ENCODE measurements at places on chromosomes 3 and 15. TPM values are rescaled to one million over a fixed set of nuclear protein-coding genes. Genes with fewer than 3 reads are reported as not detected.

DNA sequence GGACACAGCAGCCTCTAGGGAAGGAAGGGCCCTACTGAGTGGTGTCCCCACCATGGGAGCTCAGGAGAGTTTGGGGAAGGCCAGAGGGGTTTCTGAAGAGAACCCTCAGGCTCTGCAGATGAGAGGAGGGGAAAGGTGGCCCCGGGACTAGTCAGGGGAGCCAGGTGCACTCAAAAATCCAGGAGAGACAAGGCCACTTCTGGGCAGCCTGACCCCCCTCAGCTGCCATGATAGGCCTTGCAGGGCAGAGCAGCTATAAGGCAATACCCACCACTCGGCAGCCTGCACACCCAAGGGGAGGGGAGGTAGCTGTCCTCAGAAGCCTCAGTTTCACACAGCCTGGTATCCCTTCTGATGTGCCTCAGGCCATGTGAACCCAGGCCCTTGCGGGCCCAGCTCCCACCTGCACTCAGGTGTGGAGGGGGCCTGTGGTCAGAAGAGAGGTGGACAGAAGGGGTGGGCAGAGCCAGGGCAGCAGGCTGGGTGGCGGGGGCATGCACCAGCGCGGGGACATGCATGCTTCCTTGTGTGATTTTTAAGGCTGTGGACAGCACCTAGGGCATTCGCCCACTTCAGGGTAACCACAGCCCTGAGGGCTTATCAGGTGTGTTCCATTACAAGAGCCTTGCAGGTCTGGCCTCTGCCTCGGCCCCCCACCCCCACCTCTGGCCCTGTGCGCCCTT lies 34.6 kb downstream of the SRPRB start:
- H3K4me1 ChIP-seq, result no peaks in the 10 kb centered on the region
- no peak for DNase-seq
- no peaks in the 10 kb centered on the region for H3K36me3 ChIP-seq
- no peak overlapping the region for H3K27ac ChIP-seq
- no peak overlapping the region for H3K4me3 ChIP-seq

DNA sequence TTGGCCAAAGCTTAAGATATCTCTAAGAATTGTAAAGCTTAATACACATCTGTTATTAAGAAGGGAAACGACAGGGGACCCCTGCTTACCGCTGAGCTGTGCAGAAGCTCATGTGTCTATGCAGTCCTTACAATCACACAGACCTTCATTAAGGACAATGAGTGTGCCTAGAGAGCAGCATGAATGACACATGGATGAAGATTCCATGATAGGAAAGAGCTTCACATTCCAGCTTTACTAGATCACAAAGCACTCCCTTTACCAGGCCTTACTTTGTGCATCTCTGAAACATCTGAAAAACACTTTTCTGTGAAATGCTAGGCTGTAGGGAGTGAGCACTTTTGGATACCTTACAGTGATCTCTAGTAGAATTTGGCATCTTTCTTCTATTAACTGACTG lies 32.0 kb downstream of the RNF168 start:
- H3K4me1 ChIP-seq, result no peaks in the 10 kb centered on the region
- no peak for DNase-seq
- no peak overlapping the region for H3K4me3 ChIP-seq

- H3K27ac ChIP-seq, result no peak overlapping the region
- no peak overlapping the region for H3K4me3 ChIP-seq
- H3K4me1 ChIP-seq, result no peaks in the 10 kb centered on the region
- DNase-seq, result no peak
- H3K36me3 ChIP-seq, result no peaks in the 10 kb centered on the region
- H3K27me3 ChIP-seq, result no peaks in the 10 kb centered on the region
Measured at GRCh38 chr3:131802029-131802428, 232.8 kb downstream of the CPNE4 start.

ALG3 gene
- total RNA-seq, result 33.6 TPM

GRCh38 chr15:95401587-95401986 lies 928.9 kb upstream of the NR2F2 start:
- peaks cover 2% of the 10 kb centered on the region for H3K4me1 ChIP-seq
- no peak overlapping the region for H3K27ac ChIP-seq
- H3K36me3 ChIP-seq, result no peaks in the 10 kb centered on the region
- no peaks in the 10 kb centered on the region for H3K27me3 ChIP-seq

DNA sequence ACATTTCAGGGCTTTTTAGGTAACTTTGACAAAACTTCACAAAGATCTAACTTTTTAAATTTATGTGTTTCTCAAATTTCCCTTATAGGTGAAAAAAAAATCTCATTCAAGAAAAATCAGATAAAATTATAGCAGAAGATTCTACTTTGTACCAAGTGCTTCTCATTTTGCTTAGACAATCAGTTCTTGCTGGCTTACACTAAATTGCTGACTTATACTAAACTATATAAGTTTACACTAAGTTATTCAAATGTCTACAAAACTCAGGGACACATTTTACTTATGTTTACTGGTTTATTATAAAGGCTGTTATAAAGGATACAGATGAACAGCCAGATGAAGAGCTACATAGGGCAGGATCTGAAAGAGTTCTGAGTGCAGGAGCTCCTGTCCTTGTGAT lies 195.1 kb downstream of the ZPLD1 start:
- no peaks in the 10 kb centered on the region for H3K4me1 ChIP-seq
- H3K27ac ChIP-seq, result no peak overlapping the region
- H3K4me3 ChIP-seq, result no peak overlapping the region
- H3K27me3 ChIP-seq, result no peaks in the 10 kb centered on the region

DYNLT2B gene
- total RNA-seq, result 10.5 TPM

GRCh38 chr3:196181127-196181546 lies 30.1 kb downstream of the ZDHHC19 start:
- peaks cover 4% of the 10 kb centered on the region for H3K4me1 ChIP-seq
- no peaks in the 10 kb centered on the region for H3K36me3 ChIP-seq
- no peak for DNase-seq
- no peak overlapping the region for H3K27ac ChIP-seq
- no peak overlapping the region for H3K4me3 ChIP-seq
- H3K27me3 ChIP-seq, result no peaks in the 10 kb centered on the region

DNA sequence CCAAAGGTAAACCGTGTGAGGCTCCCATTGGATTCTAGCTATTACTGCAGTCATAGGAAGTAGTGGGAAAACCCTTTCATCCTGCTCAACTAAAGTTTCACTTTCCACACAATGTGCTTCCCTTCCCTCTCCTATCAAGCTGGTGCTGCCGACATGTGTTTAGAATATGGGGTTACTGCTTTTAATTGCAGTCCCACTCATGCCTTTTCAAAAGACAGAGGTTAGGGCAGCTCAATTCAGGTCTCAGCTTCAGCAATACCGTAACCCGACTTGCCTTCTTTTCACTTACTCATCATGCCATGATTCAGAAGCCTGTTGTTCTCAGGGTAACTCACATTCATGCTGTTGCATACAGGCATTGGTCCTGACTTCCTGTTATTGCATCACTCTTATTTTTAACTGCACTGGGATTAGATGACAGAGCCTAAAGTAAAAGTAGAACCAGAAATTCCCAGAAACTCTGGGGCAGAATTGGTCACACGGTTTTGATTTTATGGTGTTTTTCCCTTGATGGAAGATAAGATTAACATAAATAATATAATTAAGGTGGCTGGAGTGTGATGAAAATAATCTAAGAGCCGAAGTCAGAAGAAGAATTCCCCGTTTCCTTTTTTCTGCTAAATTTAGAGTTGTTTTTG lies 45.7 kb downstream of the C2CD4B start:
- no peaks in the 10 kb centered on the region for H3K27me3 ChIP-seq
- H3K27ac ChIP-seq, result peak overlapping the region; percentile 7
- peak; percentile 63 for DNase-seq
- peaks cover 2% of the 10 kb centered on the region for H3K4me1 ChIP-seq
- H3K36me3 ChIP-seq, result no peaks in the 10 kb centered on the region

DNA sequence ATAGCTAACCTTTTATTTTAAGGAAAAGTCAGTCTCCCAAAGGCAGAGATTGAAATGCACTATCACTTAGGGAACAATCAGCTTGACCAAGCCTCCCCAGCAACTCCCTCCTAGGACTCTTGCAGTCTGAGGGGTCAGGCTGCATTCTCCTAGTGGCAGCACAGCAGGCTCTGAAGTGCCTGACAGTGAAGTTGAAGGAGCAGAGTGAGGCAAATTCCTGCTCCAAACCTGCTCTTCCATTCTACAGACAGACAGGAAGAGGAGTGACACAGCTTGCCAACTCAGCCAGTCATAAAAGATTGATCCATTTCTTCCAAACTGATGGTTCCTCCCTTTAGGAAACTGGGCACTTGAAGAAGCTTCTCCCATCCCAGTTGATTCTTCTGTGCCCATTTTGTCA lies 43.9 kb upstream of the SMAD3 start:
- no peak for DNase-seq
- no peaks in the 10 kb centered on the region for H3K36me3 ChIP-seq
- no peaks in the 10 kb centered on the region for H3K27me3 ChIP-seq
- H3K4me1 ChIP-seq, result peaks cover 23% of the 10 kb centered on the region
- no peak overlapping the region for H3K4me3 ChIP-seq

DNA sequence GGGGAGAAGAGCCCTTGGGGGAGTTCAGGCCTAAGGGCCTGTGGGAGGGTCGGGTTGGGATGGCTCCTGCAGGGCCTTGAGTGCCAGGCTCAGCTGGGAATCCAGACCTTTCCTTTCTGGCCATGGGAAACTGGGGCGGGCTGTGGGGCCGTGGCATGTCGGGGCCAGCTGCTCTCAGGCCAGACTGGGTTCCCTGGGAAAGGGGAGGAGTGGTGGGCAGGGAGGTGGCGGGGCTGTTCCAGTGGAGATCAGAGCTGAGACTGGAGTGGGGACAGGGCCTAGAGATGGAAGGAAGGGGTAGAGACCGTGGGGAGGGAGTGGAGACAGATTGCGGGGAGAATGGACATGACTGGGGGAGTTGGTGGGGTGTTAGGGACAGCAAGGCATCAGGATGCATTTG lies 20.3 kb downstream of the FBLN2 start:
- H3K36me3 ChIP-seq, result no peaks in the 10 kb centered on the region
- no peak overlapping the region for H3K4me3 ChIP-seq
- H3K27me3 ChIP-seq, result no peaks in the 10 kb centered on the region
- DNase-seq, result no peak
- no peak overlapping the region for H3K27ac ChIP-seq
- no peaks in the 10 kb centered on the region for H3K4me1 ChIP-seq

SLC38A3 gene
- 1.6 TPM for total RNA-seq

ITPKA gene
- 0.66 TPM for total RNA-seq

DNA sequence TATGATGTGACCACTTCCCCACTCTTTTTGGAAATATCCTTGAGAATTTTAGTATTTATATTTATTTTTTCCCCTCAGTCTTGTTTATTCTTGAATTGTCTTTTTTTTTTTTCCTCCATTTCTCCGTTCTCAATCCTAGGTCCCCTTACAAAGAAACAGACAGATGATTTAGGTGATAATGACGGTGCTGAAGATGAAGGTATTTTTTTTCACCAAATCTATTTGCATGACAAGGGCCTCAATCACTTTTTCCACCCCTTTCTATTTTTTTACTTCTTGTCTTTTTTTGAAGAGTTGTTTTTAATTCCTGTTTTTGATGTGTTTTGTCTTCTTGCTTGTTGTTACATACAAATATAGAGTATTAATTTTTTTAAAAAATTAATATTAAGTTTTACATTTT lies 402.6 kb downstream of the NLGN1 start:
- H3K27ac ChIP-seq, result no peak overlapping the region
- no peak overlapping the region for H3K4me3 ChIP-seq
- no peaks in the 10 kb centered on the region for H3K36me3 ChIP-seq
- H3K27me3 ChIP-seq, result no peaks in the 10 kb centered on the region
- no peak for DNase-seq

DNA sequence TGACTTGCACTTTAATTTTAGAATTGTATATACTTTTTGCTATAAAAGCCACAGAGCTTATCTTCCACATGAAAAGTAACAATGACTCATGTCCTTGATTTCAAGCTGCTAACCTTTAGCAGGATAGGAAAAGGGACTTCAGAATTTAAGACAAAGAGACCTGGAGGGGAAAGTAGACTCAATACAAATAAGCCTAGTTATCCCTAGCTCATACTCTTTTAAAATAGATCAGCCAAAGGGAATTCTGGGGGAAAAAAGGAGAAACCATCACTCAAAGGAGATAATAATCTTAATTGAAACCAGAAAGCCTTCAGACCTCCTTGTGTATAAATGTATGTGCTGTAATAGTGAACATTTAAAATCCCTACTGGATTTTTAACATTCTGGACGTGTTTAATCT lies 930.3 kb downstream of the NTRK3 start:
- no peaks in the 10 kb centered on the region for H3K27me3 ChIP-seq
- H3K27ac ChIP-seq, result no peak overlapping the region
- no peaks in the 10 kb centered on the region for H3K4me1 ChIP-seq
- H3K4me3 ChIP-seq, result no peak overlapping the region
- no peak for DNase-seq
- H3K36me3 ChIP-seq, result no peaks in the 10 kb centered on the region

IQCF5 gene
- not detected for total RNA-seq

DNA sequence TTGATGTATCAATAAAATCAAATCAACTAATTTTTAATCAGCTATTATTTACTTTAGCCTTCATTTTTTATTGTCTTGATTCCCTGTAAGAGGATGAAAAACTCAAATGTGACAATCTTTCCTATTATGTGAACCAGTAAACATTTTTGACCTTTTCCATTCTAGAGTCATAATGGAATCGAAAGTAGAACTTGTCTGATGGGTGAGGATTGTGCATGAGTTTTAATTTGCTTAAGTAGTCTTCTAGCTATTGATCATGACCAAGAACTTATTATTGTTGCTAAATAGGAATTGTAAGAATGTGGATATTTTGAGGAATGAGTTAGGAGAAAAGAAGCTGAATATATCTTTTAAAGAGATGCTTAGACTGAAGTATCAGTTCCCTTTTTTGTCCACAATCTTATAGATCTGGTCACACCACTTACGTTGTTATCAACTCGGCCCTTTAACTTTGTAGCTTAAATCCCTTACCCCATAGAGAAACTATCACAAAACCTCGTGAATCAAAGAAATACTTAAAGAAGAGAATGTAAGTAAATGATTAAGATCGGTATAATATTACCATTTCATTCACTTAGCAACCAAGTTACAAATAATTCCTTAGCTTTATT lies 147.3 kb downstream of the TP63 start:
- no peak for DNase-seq
- no peaks in the 10 kb centered on the region for H3K4me1 ChIP-seq
- H3K4me3 ChIP-seq, result no peak overlapping the region
- H3K27ac ChIP-seq, result no peak overlapping the region
- H3K27me3 ChIP-seq, result no peaks in the 10 kb centered on the region
- H3K36me3 ChIP-seq, result no peaks in the 10 kb centered on the region
